Kidney glomerular epithelial cell (primary cell): ENCODE measurements at places on chromosomes 7 and 10.

GRCh38 chr10:13340626-13341376 is 7.3 kb downstream of the SEPHS1 start:
- no peak for DNase-seq

DNA sequence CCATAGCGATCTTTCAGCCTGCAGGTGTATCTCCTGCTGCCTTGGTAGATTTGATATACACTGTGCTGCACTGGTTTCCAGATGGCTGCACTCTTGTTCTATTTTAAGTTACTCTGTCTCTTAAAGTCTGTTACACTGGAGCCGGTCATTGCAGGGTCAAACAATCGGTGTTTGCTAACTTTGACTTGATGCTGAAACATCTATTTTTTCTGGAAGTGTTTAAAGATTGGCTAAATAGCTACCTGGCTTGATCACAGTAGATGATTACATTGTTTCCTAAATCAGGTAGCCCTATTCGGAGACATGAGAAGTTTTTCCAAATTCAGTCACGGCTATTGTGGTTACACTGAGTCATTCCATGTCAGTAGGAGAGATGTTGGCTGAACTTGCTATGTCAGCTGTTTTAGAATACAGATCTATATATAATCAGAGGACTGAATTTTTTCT is 574.8 kb downstream of the ETV1 start:
- peak; percentile 5 for DNase-seq

DNA sequence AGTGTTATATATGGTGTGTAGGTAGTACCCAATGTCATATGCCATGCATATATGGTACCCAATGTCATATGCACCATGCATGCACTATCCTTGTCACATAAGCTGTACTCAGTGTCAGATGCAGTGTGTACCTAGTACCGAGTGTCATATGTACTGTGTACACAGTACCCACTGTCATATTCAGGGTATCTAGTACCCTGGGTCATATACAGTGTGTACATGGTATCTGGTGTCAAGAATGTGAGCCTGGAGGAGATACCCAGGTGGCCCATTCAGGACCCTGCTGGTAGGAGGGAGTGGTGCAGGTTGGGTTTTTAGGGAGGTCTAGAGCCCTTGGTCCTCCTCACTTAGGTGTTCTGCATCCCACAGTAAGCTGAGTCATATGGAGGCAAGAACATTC is 1.8 kb downstream of the ZMYND11 start:
- no peak for DNase-seq

- DNase-seq, result no peak
These were observed 8.1 kb upstream of the CUZD1 start for GRCh38 chr10:122853665-122854313.
